ENCODE measurements at places on chromosomes 11 and 22.

DNA sequence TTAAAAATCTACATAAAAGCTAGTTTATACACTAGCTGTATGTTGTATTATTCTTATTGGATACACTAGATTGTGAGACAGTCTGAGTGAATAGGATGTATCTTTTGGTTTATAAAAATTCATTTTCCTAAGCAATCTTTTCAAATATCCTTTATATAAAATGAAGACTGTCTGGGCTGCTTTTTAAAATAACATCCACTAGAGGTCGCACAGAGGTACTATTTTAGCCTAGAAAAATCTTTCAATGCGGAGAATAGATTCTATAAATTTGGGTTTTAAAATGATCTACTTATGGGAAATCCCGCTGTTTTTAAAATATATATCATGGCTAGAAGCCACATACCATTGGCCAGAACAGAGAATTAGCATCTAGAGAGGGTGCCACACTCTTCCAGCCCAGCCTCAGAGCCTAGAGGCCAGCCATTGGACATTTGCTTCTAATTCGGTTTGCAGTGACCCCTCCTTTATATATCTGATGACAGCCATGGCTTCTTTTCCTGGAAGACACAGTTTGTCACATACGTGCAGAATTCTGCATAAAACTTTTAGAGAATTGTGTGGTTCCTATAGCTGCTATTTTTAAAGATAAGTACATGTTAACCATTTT lies 7.3 kb downstream of the C11orf97 start:
- DNase-seq, result no peak

GRCh38 chr22:37443086-37443485 lies 15.8 kb upstream of the ELFN2 start:
- DNase-seq, result no peak

DNA sequence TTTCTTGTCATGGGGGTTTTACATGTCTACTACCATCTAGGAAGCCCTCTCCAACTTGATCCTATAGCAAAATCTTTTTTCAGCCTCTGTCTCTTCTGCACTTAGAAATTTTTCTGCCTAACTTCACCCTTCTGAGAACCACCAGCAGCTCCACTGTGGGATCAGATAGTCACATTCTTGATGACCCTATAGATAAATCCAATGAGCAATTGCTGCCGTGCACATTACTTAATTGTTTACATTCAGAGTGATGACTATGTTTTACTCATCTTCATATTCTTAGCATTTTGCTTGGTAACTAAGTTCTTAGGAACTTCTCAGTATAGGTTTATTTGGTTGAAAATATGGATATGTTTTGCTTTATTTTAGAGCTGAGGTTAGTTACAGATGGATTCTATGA lies 12.4 kb upstream of the ETS1 start:
- DNase-seq, result no peak

GRCh38 chr11:31824879-31825837 lies 14.0 kb upstream of the PAX6 start:
- DNase-seq, result no peak

GRCh38 chr11:20656901-20657300 lies 12.5 kb upstream of the NELL1 start:
- no peak for DNase-seq

DNA sequence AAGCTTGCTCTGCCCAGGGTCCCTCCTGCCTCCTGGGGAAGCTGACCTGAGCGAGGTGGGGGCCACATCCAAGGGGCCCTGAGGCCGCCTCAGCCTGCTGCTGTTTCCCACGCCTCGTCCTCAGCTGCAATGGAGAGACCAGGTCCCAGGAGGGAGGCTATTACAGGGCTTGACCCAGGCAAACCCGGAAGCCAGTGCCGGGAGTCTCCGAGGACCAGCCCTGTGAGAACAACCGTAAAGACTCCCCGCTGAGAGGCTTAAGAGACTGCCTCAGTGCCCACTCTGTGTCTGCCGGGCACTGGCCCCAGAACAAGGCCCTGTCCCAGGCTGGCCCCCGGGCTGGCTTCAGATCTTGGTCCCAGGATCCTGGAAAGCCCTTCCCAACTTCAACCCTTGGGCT lies 124.3 kb upstream of the FGF3 start:
- DNase-seq, result no peak

GRCh38 chr22:36644333-36644757 lies 59.2 kb downstream of the CACNG2 start:
- peak; percentile 36 for DNase-seq

- DNase-seq, result peak; percentile 17
Observed at GRCh38 chr11:118338637-118339061, 3.9 kb downstream of the CD3D start.

- DNase-seq, result peak; percentile 32
Observed at GRCh38 chr11:35165423-35166368, 26.7 kb downstream of the CD44 start.

DNA sequence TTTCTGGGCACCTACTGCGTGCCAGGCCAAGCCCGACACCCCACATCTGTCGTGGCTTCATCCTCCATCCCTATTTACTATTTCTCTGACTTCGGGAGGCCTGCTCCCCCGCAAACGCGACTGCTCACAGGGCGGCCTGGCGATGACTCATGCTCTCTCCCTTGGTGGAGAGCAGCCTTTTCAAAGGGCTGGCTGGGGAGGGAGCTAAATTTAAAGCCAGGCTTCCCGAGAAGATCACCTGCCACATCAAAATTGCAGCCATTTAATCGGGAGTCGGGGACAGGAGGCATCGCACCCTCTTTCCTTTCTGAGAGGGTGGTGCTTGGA lies 24.9 kb upstream of the SHISAL1 start:
- DNase-seq, result no peak

DNA sequence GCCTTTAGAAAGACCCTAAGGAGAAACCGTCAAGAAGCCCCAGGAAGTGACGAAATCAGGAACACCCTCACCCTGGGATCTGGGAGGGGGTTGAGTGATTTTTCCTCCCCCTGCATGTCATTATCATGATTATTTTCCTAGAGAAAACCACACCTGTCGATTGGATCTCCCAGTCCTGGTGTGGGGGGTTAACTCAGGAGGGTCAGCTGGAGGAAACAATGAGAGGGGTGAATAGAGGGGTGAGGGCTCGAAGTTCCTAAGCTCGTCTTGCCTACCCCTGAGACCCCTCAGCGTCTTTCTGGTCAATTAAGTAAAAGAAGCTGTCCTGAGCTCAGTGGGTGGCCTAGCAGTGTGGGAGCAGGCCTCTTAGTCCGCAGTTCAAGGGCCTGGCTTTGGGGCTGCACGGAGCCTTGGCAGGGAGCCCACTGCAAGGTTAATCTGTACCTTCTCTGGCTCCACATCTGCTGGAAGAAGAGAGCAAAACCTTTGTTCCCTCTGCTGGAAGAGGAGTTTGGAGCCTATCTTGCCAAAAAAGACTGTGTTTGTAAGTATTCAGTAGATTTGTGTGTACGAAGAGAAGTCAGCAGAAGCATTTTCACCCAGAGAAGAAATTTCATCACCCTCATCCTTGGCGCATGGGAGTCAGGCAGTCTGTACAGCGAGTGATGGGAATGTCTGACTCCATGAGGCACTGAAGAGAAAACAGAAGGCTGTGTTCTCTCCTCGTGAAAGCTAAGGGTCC lies 34.2 kb upstream of the FTH1 start:
- no peak for DNase-seq

DNA sequence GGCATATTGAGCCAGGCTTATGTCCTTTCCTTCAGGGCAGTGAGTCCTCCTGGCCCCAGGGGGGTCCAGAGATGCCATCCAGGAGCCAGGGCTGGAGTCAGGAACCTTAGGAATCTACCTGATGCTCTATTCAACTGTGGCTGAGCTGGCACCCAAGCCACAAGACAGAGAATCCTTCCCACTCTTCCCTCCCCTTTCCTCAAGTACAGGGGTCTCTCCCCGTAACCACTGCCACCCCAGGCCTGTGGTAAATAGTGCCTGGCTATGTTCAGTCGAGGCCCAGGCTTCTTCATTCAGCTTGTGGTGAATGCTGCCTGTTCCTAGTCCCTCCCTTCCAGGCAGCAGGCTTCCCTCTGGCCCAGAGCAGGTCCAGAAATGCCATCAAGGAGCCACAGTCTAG lies 45.5 kb upstream of the THY1 start:
- no peak for DNase-seq

GRCh38 chr22:19127329-19128008 lies 3.6 kb upstream of the TSSK2 start:
- no peak for DNase-seq

GRCh38 chr11:80733790-80734189 lies 1293.0 kb upstream of the TENM4 start:
- DNase-seq, result no peak

DNA sequence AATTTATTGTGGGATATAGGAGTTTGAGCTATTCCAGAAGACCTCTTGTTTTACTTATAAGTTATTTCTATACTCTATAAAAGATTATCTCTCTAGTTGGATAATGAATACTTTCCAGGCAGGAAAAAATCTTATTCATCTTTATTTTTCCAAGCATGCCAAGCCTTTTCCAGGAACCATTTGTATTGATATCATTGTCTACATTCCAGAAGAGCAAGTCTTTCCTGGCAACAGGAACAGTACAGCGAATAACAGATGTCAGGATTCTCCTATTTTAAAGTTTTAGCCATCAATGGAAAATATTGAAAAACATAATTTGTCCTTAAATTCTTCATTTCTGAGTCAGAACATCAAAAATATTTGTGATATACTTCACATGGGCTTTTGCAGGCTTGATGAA lies 5.2 kb upstream of the NXPE1 start:
- DNase-seq, result no peak

DNA sequence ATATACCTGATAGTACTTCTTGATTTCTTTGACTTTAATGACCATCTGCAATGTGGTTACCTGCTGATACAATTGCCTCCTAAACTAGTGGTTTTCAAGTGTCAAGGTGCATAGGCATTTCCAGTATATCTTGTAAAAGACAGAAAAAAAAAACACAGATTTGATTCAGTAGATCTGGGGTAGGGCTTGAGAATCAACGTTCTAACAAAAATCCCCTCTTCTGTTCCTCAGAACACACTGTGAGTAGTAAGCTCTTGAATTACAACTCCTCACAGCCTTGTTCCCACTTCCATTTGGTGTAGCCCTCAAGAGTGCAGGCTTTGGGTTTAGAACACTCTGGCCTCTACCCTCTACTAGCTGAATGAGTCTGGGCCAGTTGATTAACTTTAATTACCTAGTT lies 78.0 kb upstream of the CTSC start:
- DNase-seq, result no peak

DNA sequence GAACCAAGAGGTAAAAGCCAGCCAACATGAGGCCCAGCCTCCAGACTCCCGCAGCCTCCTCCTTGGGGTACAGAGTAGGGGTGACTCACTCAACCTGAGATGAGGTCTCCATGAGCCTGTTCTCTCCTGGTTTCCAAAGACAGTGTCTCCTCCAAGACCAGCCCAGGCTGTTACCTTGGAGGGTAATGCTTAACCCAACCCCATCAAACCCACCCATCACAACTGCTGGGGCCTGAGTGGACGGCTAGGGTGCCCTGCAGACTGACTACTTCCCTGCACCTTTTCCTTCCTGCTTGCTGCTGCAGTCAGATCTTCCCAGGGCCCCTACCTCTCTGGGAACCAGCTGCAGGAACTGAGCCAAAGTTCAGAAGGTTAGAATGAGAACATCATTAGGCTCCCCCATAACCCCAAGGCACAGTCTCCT lies 5.1 kb upstream of the NOL12 start:
- no peak for DNase-seq

All from GOT3 (cell line).